ENCODE measurements at places on chromosomes 13 and 19. TPM values are rescaled to one million over a fixed set of nuclear protein-coding genes. Genes with fewer than 3 reads are reported as not detected.

- no peak for DNase-seq
Observed at GRCh38 chr13:23722726-23723453, 152.7 kb downstream of the TNFRSF19 start.

DNA sequence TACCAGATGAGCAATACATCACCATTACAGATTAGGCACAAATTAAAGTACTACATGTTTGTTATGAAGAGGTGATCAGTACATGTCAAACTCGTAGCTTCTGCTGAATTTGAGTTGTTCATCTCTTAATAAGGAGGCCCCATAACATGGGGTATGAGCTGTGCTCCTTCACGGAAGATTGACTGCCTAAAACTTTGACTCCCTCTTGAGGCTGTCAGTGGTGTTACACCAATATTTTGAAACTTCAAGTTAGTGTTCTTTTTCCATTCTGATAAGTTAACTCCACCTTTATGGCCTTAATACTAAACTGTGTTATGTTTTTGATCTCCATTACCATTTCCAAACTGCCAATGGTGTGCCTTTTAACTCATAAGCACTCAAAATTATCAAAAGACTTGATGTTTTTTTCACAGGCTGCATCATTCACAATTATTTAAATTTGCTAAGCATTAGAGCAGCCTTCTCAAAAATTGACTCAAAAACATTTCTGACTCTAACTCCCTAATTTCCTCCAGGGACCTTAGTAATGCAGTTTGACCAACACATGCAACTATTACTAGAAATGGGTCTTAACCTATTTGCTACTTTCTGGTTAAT lies 1591.5 kb downstream of the PCDH9 start:
- peak; percentile 79 for DNase-seq

- no peak for DNase-seq
Observed at GRCh38 chr13:97999653-98000052, 46.2 kb downstream of the IPO5 start.

GRCh38 chr19:13808856-13809255 lies 13.6 kb downstream of the ZSWIM4 start:
- DNase-seq: no peak

The UBE2M gene
- 70.8 TPM for total RNA-seq

- no peak for DNase-seq
Observed at GRCh38 chr19:10816691-10817090, 19.3 kb downstream of the TMED1 start.

DNA sequence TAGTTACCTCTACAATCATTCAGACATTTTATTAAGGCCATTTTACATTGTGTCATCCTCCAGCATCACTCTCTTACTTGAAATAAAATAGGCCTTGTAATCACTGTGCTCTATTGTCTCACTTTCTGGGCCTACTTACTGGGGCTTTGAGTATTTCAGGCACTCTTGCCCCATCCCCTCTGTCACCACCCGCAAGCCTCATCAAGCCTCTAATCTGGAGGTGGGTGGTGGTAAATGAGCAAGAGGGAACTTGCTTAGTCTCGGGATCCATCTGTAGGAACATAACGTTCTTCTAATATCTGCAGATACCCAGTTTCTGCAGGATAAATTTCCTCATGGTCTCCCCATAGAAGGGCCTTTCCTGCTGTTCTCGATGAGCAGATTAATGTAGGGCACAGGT lies 19.4 kb upstream of the GPR18 start:
- DNase-seq: no peak

DNA sequence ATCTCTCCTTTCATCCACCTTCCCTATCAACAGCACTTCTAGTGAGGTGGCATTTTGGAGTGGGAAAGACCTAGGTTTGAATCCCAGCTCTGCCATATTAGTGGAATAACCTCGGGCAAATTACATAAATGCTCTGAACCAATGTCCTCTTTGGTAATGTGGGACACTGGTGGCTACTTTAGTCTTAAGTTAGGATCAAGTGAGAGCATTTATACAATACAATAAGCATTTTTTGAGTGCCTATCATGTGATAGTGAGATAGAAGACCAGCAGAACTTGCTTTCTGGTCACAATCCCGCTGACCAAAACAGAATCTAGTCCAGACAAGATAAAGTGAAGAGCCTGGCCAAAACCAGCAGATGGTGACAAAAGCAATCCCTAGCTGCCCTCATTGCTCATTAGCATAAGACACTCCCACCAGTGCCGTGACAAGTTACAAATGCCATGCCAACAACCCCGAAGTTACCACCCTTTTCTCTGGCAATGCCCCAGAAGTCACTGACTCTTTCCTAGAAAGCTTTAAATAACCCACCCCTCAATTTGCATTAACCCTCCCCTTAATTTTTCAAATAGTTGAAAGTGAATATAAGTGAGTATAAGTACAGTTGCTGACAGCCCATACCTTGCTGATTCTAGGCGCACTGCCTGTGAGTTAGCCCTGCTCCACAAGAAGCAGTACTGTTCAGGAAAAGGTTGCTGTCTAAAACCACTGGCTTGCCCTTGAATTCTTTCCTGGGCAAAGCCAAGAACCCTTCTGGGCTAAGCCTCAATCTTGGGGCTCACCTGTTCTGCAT lies 28.9 kb upstream of the KPNA3 start:
- peak; percentile 15 for DNase-seq

GRCh38 chr19:52542984-52543664 lies 15.7 kb downstream of the ZNF808 start:
- DNase-seq: no peak

DNA sequence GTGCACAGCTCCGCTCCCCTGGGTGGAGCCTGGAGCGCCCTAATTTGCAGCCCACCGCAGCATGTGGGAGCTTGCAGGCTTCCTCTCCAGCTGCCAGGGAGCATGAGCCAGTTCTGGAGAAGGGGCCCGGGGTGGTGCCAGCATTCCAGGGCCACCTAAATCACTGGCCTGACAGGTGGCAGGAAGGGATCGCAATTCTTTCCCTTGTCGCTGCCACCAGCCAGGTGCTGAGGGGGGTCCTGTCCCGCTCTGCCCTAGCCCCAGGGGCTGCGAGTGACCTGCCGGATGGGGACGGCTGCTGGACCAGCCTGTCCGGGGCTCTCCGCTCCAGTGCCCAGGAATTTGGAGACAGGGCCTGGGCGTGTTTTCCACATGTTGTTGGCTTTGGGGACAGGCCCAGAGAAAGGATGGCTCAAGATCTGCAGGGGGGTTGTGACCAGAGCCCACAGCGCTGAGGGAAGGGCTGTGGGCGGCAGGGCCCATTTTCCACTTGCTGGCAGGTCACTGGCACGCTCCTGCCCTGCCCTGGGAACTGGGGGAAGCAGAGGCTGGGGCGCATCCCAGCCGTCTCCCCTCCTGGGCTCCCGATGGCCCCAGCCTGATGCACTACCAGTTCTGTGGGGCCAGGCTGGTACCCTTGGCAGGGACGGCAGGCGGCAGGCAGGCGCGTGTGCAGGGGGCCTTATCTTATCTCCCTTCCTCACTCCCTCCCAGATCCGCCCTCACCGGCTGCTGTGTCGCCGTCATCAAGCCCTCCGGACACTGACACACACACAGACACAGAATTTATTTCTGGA lies 9.5 kb downstream of the NDUFA11 start:
- DNase-seq: no peak

- DNase-seq: no peak
Observed at GRCh38 chr19:2234996-2235380, 1.1 kb downstream of the PLEKHJ1 start.

The TEAD2 gene
- total RNA-seq: 84.3 TPM

DNA sequence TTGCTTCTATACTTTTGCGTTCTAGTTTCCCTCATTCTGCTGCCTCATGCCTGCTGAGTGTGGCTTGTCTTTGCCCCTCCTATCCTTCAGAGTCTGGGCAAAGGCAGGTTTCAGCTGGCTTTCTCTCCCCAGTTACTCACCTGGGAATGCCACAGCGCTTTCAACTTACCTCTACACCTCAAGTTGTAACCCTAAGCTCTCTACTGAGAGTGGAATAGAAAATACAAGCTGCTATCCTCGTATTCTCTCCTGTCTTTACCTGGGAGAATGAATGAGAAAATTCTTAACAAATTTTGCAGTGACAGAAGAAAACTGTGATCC lies 316.3 kb upstream of the KLF12 start:
- no peak for DNase-seq

- DNase-seq: no peak
Observed at GRCh38 chr19:45324349-45324907, 1.8 kb upstream of the CKM start.

DNA sequence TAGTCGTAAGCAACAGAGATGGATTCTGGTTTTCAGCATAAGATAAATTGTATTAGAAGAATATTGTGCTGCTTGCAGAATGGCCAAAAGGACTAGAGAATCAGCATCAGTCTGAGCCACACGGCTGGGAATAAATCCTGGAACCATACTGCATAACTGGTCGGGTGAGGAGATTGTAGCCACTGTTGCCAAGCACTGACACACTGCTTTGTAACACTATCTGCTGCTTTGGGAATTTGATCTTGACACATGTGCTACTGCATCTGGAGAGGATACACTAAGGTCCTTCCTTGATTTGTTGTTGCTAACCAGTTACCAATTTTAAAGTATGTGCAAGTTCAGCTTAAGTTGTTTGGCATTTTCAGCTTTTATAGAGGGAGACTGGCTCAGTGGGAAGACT lies 1.9 kb downstream of the HNRNPA1L2 start:
- no peak for DNase-seq

GRCh38 chr13:100589178-100589725 lies 663 bp upstream of the GGACT start:
- DNase-seq: no peak

The NUFIP1 gene
- total RNA-seq: 3.0 TPM

GRCh38 chr13:51244637-51245405 lies 22.6 kb downstream of the FAM124A start:
- no peak for DNase-seq

- DNase-seq: peak; percentile 2
Observed at GRCh38 chr13:108195146-108195545, 20.2 kb downstream of the LIG4 start.

GRCh38 chr19:39951065-39951650 lies 16.7 kb upstream of the FCGBP start:
- DNase-seq: no peak

DNA sequence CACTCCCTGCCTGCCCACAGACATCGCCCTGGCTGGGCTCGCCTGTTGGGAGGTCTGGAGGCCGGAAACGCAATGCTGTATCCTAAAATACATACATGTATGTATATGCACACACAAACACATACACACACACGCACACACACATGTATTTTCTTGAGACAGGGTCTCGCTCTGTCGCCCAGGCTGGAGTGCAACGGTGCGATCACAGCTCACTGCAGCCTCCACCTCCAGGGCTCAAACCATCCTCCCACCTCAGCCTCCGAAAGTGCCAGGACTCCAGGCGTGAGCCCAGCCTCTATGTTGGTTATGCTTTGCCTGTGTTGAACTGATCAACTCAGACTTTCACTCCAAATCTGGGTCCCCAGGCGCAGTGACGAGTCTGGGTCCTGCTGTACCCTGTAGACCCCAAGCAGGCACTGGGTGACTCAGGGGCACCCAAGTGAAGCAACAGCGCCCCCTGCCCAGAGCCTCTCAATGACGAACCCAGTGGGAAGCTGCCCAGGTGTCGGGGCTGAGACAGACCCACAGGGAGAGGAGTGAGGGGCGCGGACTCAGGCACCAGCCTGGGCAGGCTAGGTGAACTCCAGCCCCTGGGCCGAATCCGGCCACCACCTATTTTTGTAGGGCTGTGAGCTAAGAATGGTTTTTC lies 27.4 kb upstream of the CACTIN start:
- DNase-seq: no peak

- peak; percentile 50 for DNase-seq
Observed at GRCh38 chr19:17902701-17903100, 30.1 kb upstream of the CCDC124 start.

GRCh38 chr13:23806874-23807526 lies 82.2 kb downstream of the MIPEP start:
- no peak for DNase-seq

DNA sequence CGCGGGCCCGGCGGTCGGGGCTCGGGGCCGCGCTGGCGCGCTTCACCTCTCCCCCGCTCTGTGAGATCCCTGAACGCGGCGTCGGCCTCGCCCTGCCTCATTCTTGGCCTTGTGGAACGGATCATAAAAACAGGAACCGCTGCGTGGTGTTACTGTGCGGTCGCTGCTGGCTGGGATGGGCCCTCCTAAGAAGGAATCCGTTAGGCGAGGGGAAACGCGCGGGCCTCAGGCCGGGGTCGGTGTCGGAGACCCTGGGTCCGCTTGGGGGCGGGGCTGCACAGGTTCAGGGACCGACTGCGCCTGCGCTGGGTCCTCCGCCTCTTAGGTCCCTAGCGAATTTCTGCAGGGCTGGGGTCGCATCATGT lies 381 bp downstream of the CKAP2 start:
- DNase-seq: peak; percentile 92

The ZNF497 gene
- 7.6 TPM for total RNA-seq

DNA sequence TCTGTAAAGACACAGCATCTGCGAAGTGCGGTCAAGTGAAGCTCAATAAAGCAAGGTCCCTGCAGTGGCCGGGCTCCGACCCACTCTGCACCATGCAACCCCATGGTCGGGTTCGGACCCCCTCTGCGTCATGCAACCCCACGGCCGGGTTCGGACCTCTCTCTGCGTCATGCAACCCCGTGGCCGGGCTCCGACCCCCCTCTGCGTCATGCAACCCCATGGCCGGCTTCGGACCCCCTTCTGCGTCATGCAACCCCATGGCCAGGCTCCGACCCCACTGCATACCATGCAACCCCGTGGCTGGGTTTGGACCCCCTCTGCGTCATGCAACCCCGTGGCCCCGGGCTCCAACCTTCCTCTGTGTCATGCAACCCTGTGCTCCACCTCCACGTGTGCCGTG lies 43.8 kb downstream of the CARS2 start:
- DNase-seq: no peak

DNA sequence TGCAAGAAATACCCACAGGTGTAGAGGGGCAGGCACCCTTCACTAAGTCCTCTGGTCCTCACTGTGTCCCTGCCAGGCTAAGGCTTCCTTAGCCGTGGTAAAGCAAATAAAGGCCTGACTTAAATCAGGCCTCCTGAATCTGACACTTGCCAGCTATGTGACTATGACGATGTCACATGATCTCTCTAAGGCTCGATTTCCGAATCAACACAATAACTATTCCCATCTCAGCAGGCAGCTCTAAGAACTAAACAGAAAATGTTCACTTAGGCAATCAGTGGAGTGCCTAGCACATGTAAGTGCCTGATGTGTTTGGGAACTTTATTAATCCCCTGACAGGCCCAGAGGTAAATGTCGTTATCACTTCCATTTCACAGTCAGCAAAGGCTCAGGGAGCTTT lies 2.0 kb downstream of the ZNF550 start:
- no peak for DNase-seq

- DNase-seq: no peak
Observed at GRCh38 chr13:84812078-84812477, 929.8 kb upstream of the SLITRK1 start.

- no peak for DNase-seq
Observed at GRCh38 chr19:17060802-17061201, 14.4 kb downstream of the HAUS8 start.

The ZNF582 gene
- 10.1 TPM for total RNA-seq
